ENCODE measurements at places on chromosomes 11 and 22.

DNA sequence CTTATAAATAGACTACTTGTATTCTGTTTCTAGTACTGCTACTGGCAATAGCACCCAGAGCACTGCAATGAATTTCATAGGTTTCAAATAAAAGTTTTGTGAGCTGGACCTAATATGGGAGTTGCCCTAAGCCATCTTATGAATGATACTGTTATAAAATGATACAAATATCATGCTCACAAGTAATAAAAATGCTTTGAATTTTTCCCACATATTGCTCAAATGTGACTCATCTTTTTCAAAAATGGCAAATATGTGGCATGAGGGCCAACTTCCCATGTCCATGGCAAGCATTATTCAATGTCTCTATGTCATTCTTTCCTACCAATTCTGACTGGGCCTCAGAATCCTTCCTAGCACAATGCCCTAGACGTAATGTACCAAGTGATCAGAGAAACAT is 137.6 kb downstream of the TRPC6 start:
- no peak for DNase-seq

DNA sequence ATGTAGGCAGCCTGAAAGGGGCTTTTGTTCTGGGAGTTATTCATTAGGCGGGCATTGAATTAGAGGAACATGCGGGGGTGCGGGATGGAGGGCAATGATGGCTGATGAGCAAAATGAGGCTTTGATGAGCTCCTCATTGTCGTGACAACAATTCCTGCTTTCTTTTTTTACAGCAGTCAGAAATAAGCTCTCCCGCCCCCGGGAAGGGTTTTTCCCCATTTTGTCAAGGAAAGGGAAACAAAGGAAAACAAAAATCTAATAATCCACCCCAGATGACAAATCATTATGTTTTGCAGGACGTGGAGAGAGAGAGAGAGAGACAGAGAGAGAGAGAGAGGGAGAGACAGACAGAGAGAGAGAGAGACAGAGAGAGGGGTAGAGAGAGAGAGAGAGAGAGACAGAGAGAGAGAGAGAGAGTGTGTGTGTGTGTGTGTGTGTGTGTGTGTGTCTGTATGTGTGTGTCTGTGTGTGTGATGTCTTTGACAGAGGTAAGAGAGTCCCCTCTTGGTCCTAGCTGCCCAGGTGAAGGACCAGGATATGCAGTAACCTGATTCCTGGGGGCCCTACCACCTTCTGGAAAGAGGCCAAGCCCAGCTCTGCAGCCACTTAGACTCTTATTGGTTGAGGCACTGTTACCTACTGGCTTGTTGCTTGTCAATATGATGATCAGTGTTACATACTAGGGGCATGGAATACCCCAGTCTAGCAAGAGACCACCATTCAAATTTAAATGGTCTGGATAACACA is 46.7 kb upstream of the PARVA start:
- DNase-seq: no peak

- peak; percentile 87 for DNase-seq
These were observed at the start of gene APOBEC3C for GRCh38 chr22:39013942-39014722. Gene APOBEC3C, plus strand, starts transcription at chr22:39014257. Its CDS starts 106 bp downstream, at chr22:39014363.

DNA sequence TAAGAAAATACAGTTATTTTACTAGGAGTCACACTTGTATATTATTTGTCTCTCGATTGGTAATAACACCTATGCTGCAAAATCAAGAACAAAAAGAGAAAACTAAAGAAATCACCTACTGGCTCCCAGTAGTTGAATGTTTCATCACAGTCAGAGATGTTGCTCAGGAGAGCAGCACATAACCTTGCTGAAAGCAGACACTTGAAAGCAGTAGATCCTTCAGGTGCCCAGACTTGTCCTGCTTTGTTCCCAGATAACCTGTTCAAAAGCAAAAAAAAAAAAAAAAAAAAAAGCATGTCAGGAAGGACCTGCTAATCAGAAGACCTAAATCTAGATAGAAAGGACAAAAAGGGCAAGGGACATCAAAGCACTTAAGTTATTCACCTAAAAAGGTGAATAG is 1.3 kb downstream of the ALG9 start:
- DNase-seq: no peak

GRCh38 chr11:106001304-106002012 is 20.6 kb downstream of the MSANTD4 start:
- no peak for DNase-seq

- peak; percentile 71 for DNase-seq
These were observed 141.1 kb upstream of the NARS2 start for GRCh38 chr11:78715639-78716311.

GRCh38 chr11:34330653-34331052 is 27.2 kb downstream of the ABTB2 start:
- DNase-seq: no peak

- DNase-seq: no peak
These were observed 112.4 kb downstream of the BCR start for GRCh38 chr22:23292453-23293350.

GRCh38 chr22:48811885-48812284 is 1015.8 kb downstream of the BRD1 start:
- no peak for DNase-seq

GRCh38 chr11:126736682-126737572 is 263.6 kb downstream of the KIRREL3 start:
- DNase-seq: no peak

GRCh38 chr11:134670247-134670782 is 258.3 kb upstream of the B3GAT1 start:
- no peak for DNase-seq

DNA sequence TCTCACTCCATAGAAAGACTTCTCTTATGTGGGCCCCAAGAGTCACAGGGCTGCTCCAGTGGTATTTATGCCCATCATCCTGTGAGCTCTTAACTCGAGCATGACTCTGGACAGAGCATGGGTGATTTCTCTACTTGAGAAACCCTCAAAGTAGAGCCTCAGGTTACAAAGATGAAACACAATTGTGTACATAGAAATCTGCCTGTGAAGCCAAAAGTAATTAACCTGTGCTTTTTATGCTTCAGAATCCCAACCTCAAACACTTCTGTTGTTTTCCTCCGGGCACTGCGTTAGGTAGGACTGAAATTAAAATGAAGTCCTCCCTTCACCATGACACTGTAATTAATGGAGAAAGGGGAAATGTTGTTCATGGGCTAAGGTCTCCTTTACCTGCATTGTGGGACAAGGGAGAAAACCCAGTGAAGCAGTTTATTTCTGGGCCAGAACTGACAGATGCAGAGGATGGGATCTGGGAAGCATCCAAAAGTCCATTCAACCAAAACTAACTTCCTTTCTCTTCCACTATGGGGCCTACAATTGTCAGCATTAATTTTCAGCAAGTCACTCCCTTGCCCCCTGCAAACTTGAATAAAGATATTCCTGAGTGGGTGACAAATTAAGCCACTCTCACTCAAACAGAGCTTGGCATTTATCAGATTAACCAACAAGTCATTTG is 24.1 kb upstream of the POU2AF1 start:
- no peak for DNase-seq

DNA sequence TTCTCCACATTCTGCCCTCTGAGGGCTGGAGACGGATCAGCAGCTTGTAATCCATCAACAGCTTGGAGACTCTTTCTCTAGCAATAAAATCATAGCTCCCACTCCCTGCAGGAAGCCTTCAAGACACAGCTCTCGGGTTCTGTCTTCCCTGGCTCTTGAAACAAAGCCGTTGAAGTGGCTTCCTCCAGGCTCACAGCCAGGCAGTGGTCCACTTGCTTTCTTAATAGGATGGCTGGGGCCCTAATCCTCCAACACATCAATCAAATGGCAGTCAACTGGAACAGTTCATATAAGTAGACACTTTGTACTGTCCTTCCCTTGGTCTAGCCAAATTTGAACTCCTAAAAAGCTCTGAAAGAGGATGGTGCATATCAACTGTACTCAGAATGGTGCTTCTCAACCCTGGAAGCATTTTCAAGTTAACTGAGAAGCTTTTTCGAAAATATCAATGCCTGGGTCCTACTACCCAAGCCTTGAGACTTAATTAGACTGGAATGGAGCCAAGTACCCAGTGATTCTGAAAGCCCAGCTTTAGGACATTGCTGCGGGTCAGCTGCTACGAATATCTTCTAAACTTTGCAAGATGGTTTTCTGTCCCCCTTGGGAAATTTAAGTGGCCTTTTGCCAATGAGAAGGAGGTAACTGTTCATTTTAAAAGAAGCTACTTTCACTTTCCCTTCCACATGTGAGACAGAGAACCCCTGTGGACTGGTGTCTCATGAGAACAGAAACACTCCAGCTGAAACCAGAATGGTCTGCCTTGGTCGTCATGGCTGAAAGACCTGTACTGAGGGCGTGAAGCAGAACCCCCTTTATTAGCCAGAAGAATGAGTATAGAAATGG is 74.7 kb downstream of the SC5D start:
- DNase-seq: peak; percentile 26

- DNase-seq: peak; percentile 27
These were observed 682 bp downstream of the ATM start for GRCh38 chr11:108223348-108224149.

DNA sequence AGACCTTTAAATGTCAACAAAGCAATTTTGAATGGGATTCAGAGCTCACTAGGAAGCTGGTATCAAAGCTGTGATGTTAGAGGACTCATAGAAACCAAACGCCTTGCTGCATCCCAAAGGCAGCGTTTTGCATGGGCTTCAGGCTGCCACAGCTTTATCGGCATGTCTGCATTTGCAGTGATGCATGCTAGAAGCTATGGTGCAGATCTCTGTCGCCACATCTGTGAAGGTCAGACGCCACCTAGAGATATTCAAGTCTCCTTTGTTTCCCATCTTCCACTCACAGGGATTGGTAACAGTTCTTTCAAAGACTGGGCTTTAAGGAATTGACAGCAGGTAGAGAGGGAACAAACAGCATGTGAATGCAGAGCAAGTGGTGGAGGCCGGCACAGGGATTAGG is 47.8 kb downstream of the NTM start:
- no peak for DNase-seq

DNA sequence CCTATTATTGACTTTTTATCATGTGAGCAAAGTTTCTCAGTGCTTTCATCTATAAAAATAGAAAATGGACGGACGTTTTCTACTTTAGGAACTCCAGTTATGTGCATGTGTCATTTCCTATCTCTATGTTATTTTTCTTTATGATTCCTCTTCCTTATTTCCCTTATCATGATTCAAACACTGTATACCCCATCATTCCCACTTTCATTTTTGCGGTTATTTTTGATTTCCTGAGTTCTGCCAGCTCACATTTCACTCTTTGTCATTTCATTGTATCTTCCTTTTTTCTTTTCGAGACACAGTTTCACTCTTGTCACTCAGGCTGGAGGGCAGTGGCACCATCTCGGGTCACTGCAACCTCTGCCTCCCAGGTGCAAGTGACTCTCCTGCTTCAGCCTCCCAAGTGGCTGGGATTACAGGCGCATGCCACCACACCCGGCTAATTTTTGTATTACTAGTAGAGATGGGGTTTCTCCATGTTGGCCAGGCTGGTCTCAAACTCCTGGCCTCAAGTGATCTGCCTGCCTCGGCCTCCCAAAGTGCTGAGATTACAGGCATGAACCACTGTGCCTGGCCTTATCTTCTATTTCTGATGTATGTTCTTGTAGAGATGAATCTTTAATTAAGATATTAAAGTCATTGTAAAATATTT is 21.5 kb downstream of the C11orf58 start:
- DNase-seq: no peak

GRCh38 chr11:14644226-14645014 is 816 bp downstream of the PDE3B start:
- DNase-seq: peak; percentile 60

- DNase-seq: no peak
These were observed 12.0 kb upstream of the SYT8 start for GRCh38 chr11:1822648-1823375.

DNA sequence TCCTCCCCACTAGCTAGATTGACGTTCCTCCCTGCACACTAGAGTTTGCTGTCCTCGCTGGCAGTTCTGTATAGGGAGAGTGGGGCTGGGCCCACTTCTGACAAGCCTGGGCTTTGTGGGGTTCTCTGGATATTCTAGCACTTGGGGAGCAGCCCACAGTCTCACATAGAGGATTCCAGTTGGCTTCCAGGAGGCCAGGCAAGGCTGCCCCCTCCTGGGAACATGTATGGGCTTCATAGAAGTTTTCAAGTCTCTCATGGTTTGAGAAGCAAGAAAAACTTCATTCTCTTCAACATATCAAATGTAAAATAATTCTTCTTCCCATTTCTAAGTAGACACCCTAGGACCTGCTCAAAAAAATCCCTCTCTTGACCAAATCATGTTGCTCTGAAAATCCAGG is 87.5 kb downstream of the NAV2 start:
- DNase-seq: no peak

DNA sequence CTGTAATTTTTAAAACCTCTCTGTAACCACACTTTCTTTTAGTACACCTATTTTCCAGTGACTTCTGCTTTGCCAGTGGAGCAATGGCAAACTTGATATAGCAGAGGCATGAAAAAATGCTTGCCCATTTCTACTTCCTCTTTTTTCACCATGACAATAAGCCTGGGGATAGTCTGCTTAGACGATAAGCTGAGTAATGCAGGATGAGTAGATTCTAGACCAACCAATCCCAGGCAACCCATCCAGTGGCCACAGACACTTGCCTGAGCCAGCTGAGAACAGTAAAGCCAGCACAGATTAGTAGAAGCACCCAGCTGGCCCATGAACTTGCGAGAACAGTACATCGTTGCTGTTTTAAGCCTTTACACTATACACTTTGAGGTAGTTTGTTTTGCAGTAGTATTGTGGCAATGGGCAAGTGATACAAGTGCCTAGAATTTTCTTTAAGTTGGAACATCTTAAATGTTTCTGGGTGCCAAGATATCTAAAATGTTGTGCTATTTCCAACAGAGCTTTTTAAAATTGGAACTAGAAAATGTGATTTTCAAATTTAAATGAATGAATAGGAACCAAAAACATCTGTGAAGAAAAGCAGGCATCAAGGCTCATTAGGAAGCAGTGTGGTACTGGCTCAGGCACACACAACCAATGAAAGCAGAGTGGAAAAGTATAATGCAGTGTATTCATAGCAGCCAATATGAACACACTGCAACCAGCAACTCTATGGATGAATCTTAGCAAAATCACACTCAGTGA is 37.7 kb downstream of the DDI1 start:
- DNase-seq: no peak

- no peak for DNase-seq
These were observed 43.0 kb upstream of the TOP3B start for GRCh38 chr22:22025320-22026156.

DNA sequence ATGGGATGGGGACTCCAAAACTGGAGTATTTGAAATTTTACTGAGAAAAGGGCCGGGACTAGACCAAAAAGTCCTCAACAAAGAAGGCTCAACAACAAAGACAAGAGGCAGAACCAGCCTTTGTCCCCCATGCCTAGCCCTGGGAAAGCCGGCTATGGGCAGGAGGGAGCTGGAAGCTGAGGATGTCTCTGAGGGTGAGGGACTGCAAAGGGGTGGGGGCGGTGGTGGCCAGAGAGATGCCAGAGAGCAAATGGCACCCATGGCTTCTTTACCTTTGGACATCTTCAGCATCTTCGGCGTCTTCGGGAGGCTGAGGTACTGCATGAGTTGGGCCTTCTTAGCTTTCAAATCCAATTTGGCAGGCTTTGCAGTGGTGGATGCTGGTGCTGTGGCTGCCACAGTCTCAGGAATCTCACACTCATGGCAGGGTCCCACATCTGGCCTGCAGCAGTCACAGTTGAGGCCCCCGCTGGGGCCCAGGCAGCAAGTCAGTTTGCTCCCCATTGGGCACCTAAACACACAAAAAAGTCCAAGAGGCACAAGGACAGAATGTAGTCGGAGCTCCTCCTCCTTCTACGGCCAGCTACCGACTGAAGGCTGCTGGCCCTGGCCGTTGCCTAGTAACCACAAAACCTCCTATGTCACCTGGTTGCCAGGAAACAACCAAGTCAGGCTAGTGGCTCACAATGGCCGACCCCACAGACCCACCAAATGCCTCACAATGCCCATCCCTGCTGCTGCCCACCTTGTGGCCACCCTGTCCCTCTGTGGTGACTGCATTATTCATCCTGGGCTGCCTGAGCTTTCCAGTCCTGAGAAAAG is at the start of gene C22orf42:
C22orf42 (minus strand) TSS at position 592 of the 822 bp plus-strand sequence; CDS start at position 504, 88 bp downstream.
- DNase-seq: no peak
